ENCODE measurements at places on chromosomes 1 and 21.

GRCh38 chr1:58950897-58951296 is 167.1 kb upstream of the JUN start:
- no peak for DNase-seq

DNA sequence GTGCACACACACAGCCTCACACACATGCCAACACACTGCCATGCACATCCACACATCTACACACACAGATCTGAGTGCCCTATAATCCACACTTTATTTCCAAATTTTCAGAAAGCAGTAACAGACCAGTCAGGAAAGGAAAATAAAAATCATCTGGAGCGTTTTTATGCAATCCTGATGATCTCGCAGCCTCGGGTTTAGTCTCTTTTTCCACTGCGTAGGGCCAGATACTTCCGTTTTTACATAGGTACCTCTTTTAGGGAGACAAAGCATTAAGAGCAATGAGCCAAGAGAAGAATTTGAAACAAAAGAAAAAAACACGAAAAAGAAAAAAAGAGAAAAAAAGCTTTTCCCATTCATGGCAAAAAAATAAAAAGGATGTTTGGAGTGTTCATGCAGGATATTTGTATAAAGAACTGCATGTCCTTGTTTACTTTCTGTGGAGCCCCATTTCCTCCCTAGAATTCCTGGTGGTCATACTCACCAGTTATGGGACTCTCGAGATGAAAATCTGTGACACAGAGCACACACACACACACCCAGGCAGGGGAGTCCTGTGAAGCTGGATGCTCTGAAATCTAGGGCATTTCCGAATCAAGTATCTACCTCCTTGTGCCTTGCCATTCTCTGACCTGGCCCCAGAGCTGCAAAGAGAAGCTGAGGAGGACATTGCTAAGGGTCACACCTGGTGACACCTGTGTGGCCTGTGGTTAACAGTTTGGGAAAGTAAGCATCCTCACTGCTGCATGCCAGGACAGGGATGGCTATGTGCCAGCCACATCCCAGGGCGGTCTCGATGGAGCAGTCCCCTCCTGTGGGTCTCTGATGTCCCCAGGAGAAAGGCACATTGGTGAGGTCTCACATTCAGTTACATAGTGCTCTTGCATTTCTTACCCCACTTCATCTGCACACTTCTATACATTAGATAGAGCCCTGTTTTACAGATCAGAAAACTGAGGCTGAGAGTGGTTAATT is 83.6 kb downstream of the RUNX1 start:
- DNase-seq, result no peak

DNA sequence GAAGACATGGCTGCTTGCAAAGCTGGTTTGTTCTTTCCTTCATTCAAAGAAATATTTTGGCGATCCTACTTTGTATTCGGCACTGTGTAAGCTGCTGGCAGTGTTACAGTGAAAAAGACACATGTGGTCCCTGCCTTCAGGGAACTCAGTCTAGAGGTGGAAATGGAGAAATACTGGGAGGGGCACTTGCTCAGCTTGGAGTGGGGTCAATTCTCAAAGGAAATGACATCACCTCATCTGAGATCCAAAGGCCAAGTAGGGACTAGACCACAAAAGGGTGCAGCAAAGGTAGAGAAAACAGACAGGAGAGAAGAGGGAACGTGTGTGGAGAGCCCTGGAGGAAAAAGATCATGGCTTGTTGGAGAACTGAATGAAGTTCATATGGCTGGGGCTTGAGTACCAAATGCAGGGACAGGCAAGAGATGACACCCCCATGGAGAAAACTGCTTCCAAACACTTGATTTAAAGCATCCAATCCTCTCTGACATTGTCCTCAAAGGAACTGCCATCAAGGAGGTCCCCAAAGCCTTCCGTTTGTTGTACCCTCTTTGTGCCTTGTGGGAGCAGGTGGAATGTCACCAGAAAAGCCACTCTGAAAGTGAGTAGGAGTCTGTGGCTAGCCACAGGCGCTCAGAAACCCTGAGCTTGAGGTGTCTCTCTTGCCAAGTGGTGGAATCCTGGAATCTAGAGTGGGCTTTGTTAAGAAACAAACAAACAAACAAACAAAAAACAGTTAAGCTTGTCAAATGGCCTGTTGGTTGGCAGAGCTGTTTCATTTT is 48.3 kb upstream of the TDRD10 start:
- DNase-seq, result no peak

DNA sequence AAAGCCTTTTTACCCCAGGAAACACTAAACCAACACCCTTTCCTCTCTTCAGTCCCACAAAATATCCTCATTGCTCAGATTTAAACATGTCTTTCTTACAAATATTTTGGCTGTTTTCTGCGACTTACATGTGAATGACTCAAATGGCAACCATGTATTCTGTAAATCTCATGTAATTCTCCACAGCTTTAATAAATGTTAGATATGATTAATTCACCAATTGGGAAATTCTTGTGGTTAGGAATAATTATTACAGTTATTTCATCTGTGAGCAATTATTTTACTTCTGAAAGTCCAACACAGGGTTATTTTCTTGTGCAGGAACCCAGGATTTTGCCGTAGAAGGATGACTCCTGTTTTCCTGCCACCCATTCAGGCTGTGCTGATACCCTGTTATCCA is 431.5 kb downstream of the LMO4 start:
- DNase-seq, result no peak

- no peak for DNase-seq
Measured at GRCh38 chr21:45256021-45256911, 31.4 kb downstream of the POFUT2 start.

GRCh38 chr1:54084794-54085193 is 31.4 kb downstream of the TCEANC2 start:
- DNase-seq, result no peak

GRCh38 chr1:113811156-113811887 is 954 bp downstream of the RSBN1 start:
- no peak for DNase-seq

GRCh38 chr1:116278541-116278866 is 94.5 kb upstream of the ATP1A1 start:
- DNase-seq, result no peak

DNA sequence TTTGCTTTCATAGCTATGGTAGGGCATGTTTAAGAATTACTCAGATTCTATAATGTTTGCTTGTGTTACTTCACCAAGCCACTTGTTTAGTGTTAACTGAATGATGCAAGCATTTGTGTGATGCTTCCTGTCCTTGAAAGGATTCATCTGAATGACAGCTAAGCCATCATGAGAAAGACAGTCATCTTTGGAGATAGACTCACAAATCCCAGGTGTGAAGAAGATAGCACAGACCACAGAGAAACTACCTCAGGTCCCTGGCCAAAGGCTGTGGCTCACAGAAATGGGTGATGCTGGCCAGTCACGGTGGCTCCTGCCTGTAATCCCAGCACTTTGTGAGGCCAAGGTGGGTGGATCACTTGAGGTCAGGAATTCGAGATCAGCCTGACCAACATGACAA is 321.4 kb downstream of the DPYD start:
- no peak for DNase-seq

GRCh38 chr1:198064181-198064580 is 92.6 kb upstream of the NEK7 start:
- DNase-seq, result no peak

GRCh38 chr21:28127175-28127785 is 865.4 kb downstream of the LTN1 start:
- no peak for DNase-seq

- no peak for DNase-seq
Measured at GRCh38 chr1:229430761-229431283, 3.1 kb downstream of the ACTA1 start.

GRCh38 chr1:6603915-6604558 is 1.4 kb upstream of the KLHL21 start:
- DNase-seq, result no peak

- no peak for DNase-seq
Measured at GRCh38 chr1:46770541-46770940, 28.3 kb upstream of the CYP4B1 start.

- no peak for DNase-seq
Measured at GRCh38 chr1:219710529-219711194, 97.8 kb upstream of the ZC3H11B start.

DNA sequence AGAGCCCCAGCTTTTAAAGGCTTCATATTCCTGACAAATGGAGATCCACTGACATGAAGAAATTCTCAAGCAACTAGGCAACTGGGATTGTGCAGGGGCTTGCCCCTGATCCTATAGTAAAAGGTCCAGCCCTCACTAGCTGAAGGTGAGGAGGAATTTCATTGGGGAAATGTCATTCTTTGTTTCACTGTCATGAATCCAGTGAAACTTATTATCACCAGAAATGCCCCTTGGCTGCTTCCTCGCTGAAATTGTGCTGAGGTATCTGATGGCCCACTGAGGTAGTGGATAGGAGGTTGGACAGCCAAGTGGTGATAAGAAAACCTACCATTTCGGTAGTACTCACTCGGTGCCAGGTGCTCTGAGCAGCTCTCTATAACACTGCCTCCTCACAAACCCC is 36.2 kb downstream of the CCN1 start:
- no peak for DNase-seq

DNA sequence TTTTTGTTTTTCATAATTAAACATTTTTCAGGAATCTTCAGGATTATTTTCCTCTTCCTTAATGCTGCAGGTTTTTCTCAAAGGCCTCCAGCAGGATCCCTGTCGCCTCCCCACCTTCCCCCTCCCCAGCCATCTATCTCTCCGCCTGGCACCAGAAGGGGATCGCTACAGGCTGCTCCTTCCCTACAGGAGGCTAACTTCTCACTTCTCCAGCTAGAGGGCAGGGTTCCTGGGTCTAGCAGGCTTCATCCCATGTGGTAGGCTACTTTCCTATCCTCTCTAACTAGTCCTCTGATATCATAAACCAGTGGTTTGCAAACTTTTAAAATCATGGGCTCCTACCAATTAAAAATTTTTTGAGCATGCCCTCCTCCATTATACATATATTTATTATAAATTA is 104.1 kb downstream of the KCNN3 start:
- no peak for DNase-seq

GRCh38 chr21:45892916-45893739 is 88.4 kb upstream of the COL6A1 start:
- DNase-seq, result no peak

DNA sequence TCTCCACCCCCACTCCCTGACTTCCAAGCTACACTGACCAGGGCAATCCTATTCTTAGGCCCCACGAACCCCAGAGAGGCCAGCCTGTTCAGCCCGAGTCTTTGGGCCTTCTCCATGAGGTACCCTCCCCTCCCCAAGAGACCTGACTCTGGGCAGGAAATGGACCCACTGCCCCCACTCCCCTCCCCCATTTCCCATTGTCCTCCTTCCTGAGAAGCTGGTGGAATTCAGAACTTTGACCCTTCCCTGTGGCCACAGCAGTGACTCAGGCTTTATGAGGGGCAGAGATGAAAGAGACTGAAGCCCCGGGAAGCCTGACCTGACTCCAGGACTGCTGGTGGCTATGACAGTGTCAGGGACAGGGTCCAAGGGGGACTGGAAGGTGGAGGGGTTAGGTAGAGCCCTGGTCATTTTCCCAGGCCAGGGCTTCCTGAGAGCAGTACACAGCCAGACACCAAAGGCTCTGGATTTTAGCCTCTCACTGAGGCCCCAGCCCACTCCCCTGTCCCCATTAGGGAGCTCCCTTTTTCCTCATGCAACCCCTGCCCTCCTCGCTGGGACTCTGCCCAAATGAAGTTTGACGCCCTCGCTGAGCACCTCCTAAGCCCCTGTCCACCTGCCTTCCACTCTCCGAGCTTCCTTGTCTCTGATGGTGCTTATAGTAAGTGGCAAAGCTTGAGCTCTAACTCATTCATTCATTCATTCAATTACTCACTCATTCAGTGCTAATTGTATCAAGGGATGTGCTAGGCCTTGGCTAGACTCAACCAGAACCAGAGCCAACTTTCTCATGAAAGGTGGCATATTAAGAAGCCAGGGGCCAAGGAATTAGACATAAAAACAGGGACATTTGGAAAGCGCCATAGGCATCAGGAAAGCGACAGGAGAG is 3.0 kb downstream of the CRYBG2 start:
- DNase-seq, result no peak

DNA sequence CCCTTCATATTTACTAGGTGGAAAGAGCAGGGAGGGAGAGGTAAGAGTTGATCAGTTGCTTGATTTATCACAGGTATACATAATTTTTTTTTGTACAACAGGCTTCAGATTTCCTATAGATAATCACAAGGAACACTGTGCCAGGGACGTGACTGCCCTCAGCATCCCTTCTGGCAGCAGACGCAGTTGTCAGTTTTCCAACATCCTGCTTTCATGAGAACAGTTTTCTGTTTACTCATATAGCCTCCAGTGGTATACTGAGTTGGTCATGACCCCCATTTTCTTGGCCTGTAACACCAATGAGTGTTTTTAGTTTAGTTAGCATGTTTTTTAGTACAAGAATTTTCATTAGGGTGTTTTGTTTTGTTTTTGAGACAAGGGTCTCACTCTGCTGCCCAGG is 37.9 kb upstream of the PTPRF start:
- no peak for DNase-seq

GRCh38 chr1:15492596-15492995 is 16.7 kb downstream of the CELA2B start:
- DNase-seq, result no peak

GRCh38 chr1:155277902-155278688 is 832 bp downstream of the HCN3 start:
- DNase-seq, result peak; percentile 69

DNA sequence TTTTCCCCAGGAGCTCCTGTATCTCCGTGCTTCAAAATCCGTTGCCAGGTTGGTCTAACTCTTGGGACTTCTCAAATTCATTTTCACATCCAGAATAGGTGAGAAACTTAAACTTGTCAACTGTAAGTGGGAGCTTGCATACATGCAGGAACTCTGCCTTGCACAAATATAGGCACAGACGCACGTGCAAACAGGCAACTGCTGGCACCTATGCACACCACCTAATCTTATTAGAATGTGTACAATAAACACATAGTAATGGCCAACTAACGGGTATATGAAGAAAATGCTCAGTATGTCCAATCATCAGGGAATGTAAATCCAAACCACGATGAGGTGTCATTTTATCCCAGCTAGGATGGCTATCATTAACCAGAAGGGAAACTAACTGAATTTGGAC is 22.6 kb upstream of the FCGR2A start:
- no peak for DNase-seq

GRCh38 chr1:204304067-204304466 is 55.7 kb downstream of the PLEKHA6 start:
- DNase-seq, result no peak

GRCh38 chr1:42797979-42798378 is 13.2 kb downstream of the TMEM269 start:
- no peak for DNase-seq

Data from CD4-positive, alpha-beta T cell treated with Interleukin-15 for 1 hour (primary cell).